ENCODE measurements at places on chromosomes 6 and 20.

- no peak for DNase-seq
Measured at GRCh38 chr20:56676001-56676400, 46.9 kb downstream of the TFAP2C start.

DNA sequence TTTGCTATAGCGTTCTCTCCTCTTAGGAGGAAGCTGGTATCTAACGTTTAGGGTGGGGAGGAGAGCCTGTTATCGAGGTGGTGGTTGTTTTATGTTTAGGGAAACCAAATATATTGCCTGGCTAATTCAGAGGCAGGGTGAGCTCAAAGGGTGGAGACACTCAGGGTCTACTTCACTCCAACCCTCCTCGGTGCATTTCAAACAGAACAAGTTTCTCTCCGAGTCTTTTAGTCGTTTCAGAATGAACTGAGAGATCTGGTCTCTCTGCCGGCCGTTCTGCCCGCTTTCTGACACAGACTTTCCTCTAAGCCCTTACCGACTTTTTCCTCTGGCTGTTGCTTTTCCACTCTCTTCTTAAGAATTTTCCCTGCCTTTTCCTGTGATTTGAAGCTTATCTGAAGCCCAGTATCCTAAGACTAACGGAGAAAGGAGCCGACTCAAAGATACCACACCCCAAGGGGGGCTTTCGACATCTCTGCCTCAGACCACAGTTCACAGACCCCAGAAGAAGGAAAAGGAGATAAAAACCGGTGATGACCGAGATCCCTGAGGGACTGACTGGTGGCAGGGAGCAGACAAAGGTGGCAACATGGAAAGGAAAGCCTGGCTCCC is 865 bp downstream of the STK38 start:
- no peak for DNase-seq

GRCh38 chr6:149864578-149865535 is 698 bp upstream of the LRP11 start:
- no peak for DNase-seq

- DNase-seq = no peak
Measured at GRCh38 chr20:9503526-9504245, 10.7 kb upstream of the LAMP5 start.

- no peak for DNase-seq
Measured at GRCh38 chr6:6522709-6523108, 65.8 kb upstream of the LY86 start.

Measured in NCI-H2029 (cell line).